Activated CD4-positive, alpha-beta T cell treated with anti-CD3 and anti-CD28 coated beads, Interleukin-2, amount 50 U/mL, for 1 hour (primary cell): ENCODE measurements at places on chromosomes 11 and 22.

DNA sequence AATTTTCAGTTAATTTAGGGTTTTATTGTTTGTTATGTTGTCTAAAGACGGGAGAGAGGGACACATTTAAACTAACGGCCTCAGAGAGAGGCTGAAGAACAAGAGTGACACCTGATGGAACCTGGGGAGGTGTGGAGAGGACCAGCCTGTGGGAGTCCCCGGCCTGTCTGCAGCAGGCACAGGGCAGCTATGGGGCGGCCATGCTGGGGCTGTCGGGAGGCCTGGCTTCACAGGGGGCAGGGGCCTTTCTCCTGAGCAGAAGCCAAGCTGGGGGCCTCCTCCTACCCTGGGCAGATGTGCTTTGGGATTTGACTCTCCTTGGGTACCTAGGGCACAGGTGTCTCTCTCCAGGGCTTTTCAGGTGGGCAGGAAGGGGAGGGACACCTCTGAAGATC is 21.9 kb downstream of the RELT start:
- DNase-seq, result no peak

- no peak for DNase-seq
Measured at GRCh38 chr11:100849901-100850235, 162.8 kb downstream of the ARHGAP42 start.

GRCh38 chr22:19772673-19773469 is 12.3 kb downstream of the TBX1 start:
- DNase-seq, result no peak

DNA sequence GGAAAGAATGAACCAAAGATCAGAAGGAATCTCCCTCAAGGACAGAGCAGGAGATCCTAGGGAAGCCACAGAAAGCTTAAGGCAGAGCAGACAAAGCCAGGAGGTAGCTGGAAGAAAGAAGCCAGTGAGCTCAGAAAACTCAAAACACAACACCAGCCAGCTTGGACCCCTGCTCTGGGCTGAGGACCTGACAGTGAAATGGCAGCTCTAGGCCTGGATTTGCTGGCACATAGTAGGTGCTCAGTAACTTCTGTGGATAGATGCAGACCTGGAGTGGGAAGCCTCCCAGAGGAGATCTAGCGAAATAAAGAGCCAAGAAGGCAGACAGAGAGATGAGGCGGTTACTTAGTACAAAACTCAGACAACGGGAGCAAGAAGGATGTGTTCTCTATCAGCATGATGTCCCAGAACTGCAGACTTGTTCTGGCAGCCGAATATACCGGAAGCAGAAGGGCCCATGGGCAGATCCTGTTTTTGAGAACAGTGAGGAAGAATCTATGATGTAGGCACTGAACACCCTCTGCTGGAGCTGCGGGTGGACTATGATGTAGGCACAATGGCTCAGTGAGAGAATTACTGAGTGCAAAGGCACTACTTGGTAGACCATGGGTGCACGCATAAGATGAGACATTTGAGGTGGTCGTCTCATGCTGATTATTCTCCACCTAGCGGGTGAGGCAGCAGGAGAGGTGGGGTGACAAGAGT is 4.8 kb downstream of the ROBO4 start:
- DNase-seq, result no peak

DNA sequence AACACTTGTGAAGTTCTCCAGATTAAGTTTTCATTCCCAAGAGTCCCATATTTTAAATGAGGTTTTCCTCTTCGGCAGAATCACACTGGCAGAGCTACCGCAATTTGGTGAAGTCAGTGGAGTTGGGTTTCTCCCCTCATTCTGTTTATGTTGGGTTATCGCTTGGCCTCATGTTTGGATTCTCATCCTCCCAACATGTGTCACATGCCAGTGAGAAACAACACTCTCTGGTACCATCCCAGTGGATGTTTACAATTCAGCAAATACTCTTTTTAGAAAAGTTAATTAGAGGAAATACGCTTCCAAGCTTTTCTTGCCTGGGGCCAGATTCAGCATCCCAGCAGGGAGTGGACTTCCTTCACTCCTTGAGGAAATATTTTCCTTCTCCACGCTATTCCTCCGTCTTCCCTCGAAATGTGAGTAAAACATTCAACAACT is 2.1 kb downstream of the PAMR1 start:
- no peak for DNase-seq

DNA sequence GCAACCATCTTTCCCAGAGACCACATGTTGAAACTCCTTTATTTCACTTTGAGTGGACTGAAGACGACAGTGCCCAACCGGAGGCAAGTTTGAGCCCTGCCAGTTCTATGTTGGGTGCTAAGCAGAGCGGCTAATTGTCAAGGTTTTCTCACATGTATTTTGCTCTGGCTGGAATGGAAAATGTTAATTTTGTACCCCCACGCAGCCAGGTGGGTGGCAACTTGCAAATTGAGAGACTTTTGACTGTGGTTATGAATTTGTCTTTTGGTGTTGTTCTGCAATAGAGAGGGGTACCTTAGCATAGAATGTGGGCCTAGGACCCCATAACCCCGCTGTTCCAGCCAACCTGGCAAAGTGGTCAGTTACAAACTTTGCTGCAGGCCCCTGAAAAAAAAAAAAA is 42.5 kb upstream of the SLC5A12 start:
- no peak for DNase-seq

GRCh38 chr11:83649528-83649855 is 363.3 kb upstream of the CCDC90B start:
- no peak for DNase-seq

- DNase-seq, result no peak
Measured at GRCh38 chr11:78929207-78929905, 354.7 kb upstream of the NARS2 start.

- no peak for DNase-seq
Measured at GRCh38 chr11:42841556-42841955, 470.2 kb upstream of the API5 start.

GRCh38 chr22:48889209-48889830 is 938.4 kb downstream of the BRD1 start:
- DNase-seq, result no peak

GRCh38 chr22:50621356-50621880 is 6.5 kb downstream of the ARSA start:
- peak; percentile 29 for DNase-seq

DNA sequence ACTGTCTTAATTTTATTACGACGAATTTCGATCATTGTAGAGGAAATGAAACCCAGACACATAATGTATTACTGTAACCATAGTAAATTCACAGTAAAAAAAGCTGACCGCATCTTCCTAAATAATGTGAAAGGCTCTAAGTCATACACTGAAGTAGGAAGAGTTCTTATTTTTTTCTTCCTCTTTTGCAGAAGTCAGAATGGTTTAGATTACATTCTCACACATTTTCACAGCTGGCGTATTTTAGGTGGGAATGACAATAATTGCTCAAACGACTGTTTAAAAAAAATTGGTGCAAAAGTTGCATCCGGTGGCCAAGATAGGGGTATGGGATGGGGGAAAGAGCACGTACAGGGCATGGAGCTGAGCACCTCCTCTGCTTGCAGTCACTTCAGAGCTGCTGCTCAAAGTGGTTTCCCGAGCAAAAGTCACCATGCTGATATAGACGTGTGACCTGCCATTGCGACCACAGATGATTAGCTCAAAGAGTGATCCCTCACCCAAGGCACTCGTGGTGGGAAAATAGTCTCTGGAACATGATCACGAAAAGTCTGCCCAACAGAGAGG is 35.3 kb downstream of the MMP13 start:
- no peak for DNase-seq

DNA sequence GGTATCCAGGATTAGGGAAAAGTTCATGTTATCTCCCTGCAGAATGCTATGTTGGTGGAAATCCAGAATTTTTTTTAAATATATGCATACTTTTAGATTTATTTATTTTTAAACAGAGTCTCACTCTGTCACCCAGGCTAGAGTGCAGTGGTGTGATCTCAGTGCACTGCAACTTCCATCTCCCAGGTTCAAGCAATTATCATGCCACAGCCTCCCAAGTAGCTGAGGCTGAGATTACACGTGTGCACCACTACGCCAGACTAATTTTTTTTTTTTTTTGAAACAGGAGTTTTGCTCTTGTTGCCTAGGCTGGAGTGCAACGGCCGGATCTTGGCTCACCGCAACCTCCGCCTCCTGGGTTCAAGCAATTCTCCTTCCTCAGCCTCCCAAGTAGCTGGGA is 2.6 kb downstream of the PACSIN2 start:
- no peak for DNase-seq

- no peak for DNase-seq
Measured at GRCh38 chr11:122642472-122642922, 13.0 kb upstream of the UBASH3B start.

GRCh38 chr11:96179905-96180304 is 163.1 kb downstream of the MAML2 start:
- DNase-seq, result no peak

- no peak for DNase-seq
Measured at GRCh38 chr11:118789501-118790356, 1.2 kb downstream of the DDX6 start.

GRCh38 chr11:76653012-76653673 is 17.4 kb downstream of the LRRC32 start:
- no peak for DNase-seq

GRCh38 chr11:86251345-86251744 is 6.8 kb downstream of the EED start:
- DNase-seq, result no peak

DNA sequence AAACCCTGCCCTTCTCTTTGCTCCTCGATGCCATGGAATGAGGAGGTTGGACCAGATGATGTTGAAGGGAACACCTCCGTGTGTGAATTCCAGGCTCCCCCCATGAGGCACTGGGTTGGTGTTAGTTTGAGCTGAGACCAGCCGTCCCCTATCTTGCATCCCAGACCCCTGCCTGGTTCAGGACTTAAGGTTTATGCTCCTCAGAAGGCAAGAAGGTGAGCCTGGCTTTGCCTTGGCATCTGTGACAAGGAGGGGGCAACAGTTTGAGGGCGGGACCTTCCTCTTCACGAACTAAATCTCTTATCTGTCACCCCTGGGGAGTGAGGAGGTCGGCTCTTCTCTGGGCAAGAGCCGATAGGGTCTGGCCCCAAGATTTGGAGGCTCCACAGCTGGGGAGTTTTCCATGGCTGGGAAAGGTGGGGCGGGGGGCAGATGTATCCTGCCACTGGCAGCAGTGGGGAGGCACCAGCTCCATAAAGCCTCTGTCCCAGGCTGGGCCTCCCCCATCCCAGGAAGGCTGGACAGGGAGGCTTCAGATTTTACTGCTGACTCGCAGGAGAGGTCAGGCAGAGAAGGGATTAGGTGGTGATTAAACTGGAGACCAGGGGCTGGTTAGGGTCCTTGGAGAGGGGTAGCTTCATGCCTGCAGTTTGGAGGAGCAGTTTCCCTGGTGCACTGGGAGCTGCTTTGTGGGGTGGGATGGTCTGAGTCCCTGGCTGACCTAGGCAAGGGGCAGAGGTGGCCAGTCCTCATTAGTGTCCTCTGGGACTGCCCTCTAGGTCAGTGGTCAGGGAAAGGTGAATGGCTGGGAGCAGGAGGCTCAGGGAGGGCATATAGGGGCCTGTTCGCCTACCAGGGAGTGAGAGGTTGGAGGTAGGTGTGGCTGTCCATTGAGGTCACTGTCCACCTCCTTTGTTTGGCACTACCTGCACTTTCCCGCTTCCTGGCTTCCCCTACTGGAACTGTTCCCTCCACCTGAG is 1.1 kb downstream of the SEC14L2 start:
- DNase-seq, result no peak

- DNase-seq, result no peak
Measured at GRCh38 chr22:49589811-49590210, 237.9 kb downstream of the BRD1 start.

DNA sequence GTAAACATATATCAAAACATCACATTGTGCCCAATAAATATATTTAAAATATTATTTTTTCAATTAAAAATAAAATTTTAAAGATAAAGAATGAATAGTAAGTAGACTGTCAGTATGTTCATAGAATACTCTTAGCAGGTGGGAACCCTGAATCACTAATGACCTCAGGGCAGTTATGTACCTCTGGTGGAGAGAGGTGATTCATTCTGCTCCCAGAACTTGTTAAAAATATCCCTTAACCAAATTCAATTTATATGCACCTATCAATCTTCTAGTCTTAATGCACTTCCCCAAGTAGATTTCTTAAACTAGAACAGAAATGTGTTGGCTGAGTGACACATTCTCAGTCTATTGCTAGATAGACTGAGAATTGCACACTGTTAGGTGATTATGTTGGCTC is 183.9 kb upstream of the SYN3 start:
- DNase-seq, result no peak

DNA sequence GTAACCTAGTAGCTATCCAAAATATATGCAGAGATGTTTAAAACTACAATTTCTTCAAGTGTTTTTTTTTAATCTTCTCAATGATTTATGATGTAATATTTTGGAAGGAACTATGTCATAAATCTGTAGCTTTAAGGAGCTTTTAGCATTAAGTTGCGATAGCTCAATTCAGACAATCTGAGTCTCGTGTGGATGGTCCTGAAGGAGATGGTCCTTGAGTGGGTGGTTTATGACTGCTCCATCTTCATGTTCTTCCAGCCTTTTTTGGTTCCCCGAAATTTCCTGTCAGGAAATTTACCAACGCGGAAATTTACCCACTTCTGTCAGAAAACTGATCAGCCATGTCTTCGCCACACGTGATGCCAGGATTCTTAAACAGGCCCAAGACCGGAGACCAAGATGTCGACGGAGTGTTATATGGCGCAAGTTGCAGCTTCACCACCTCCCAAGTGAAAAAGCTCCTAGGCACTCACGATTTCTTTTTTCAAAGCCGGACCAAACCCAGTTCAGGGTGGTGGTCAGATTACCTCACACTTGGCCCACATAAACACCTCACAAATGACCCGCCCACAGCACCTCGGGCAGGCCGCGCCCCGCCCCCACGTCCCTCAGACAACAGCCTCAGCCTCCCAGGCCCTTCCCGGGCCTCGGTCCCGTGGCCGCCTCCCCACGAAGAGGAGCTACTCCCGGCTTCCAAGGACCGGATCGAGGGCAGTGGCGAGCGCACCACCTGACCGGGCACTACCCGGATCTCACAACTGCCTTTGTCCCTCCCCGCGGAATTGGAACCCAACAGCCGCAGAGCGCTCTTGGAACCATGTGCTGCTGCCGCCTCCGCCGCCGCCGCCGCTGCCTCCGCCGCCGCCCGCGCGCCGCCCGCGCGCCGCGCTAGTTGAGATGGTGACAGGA is at the start of gene MORC2:
MORC2 (minus strand) TSS at position 760 of the 909 bp plus-strand sequence. CDS start 885 bp downstream, outside the sequence.
- no peak for DNase-seq

DNA sequence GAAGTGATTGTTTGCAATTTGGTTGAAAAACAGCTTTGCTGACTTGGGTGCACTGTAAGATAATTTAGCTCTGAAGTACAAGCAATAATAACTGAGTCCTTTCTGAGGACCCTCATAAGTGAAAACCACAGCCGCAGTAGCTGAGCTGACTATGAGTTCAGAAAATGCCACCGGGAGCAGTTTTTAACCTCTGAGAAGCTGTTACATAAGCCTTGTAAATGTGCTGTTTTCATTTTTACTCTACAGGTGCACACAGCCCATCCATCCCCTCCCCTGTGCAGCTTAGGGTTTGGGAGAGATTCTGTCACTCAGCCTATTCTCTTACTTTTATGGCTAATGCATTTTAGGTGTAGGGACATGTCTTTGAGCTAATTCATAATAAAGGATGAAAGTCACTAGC is 255.5 kb upstream of the C11orf87 start:
- no peak for DNase-seq

GRCh38 chr11:116960930-116961329 is 123.5 kb upstream of the APOA1 start:
- DNase-seq, result no peak
